H4 (cell line): ENCODE measurements at places on chromosomes 2 and 18.

DNA sequence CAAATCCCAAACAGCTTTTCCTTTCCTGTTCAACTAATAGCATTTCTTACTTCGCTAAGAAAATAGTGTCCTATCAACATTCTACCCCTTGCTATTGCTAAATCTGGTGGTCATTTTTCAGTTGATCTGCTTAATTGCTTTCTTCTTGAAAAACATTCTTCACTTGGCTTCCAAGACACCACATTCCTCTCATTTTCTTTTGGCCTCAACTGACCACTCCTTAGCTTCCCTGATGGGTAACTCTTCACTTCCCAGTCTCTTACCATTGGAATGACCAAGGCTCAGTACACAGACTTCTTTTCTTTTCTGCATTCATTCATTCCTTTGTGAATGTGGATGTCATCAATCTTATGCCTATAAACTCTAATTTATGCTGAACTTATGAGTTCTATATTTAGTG lies 230.8 kb upstream of the CDH2 start:
- no peak for DNase-seq

GRCh38 chr2:236571145-236571544 lies 1.5 kb downstream of the ACKR3 start:
- no peak for DNase-seq

GRCh38 chr2:37847792-37848191 lies 77.3 kb upstream of the RMDN2 start:
- DNase-seq, result no peak

DNA sequence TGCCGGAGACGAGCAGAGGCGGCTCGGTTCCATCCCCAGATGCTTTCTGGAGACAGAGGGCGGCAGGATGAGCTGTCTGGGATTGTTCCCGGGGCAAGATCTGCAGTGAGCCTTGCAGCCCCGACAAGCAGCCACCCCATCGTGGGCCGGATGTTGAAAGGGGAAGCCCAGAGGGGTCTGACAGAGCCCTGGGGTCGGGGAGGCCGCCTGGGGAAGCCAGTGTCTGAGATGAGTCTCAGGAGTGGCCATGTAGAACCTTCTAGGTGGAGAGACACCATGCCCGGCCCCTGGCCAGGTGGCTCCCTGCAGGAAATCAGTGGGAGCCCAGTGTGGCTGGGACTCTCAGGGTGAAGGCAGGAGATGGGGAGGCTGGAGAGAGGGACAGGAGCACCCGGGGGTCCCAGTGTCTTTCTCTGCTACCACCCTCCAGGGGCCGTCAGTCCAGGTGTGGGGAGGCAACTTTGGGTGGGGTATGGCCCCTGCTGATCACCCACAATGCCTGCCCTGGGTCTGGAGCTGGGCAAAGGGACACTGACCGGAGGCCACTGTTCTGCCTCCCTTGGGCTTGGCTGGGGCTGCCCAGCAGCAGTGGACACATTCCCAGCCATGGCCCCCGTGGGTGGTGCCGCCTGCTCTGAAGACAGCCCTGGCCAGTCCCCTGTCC lies 128.3 kb upstream of the HS6ST1 start:
- DNase-seq, result no peak
